RPMI7951 (cell line): ENCODE measurements at places on chromosomes 2 and 18. TPM values are rescaled to one million over a fixed set of nuclear protein-coding genes. Genes with fewer than 3 reads are reported as not detected.

RBKS gene
- total RNA-seq: 1.8 and 2.8 TPM in 2 replicates

OR6B3 gene
- total RNA-seq: not detected in 2 replicates

POTEE gene
- not detected in 2 replicates for total RNA-seq

PRSS56 gene
- not detected in 2 replicates for total RNA-seq

GPR148 gene
- total RNA-seq: not detected in 2 replicates

LBX2 gene
- total RNA-seq: 6.7 and 10.6 TPM in 2 replicates

VSNL1 gene
- total RNA-seq: not detected in 2 replicates

ST6GAL2 gene
- 28.6 and 34.7 TPM in 2 replicates for total RNA-seq

SLC23A3 gene
- 0.59 TPM in 1 of 2 replicates, not detected in the other for total RNA-seq

SCG2 gene
- total RNA-seq: 57.7 and 79.7 TPM in 2 replicates

CRYGC gene
- not detected in 2 replicates for total RNA-seq

UGT1A8 gene
- not detected in 2 replicates for total RNA-seq

CYRIA gene
- 0.12 and 0.20 TPM in 2 replicates for total RNA-seq

GCG gene
- total RNA-seq: 0.24 and 0.39 TPM in 2 replicates

ARHGEF4 gene
- total RNA-seq: 2.2 and 2.5 TPM in 2 replicates

GRCh38 chr2:60370814-60371213 is 182.6 kb downstream of the BCL11A start:
- no peak for DNase-seq

- DNase-seq: no peak
These were observed 209.4 kb upstream of the RBBP8 start for GRCh38 chr18:22723773-22724172.

DNA sequence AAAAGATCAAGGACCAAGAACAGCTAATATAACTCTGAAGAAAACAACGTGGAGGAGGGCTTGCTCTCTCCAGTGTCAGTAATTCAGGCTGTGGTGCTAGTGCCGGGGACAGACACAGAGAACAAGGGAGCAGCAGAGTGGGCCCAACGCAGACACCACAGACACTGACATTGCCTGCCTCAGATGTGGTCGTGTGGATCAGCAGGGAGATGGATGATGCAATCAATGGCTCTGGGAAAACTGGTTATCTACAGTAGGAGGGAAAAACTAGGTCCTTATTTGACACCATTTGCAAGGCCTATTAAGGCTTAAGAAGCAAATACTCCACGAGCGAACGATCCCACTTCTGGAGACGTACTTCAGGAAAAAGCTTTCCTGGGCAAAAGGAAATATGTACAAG is 36.1 kb downstream of the HDLBP start:
- peak; percentile 18 for DNase-seq

GRCh38 chr2:136117391-136117841 is 533 bp downstream of the CXCR4 start:
- no peak for DNase-seq

- DNase-seq: peak; percentile 37
These were observed 44.9 kb downstream of the TMEM37 start for GRCh38 chr2:119476301-119477112.

- DNase-seq: no peak
These were observed 37.6 kb downstream of the IL1R2 start for GRCh38 chr2:102029405-102029804.

DNA sequence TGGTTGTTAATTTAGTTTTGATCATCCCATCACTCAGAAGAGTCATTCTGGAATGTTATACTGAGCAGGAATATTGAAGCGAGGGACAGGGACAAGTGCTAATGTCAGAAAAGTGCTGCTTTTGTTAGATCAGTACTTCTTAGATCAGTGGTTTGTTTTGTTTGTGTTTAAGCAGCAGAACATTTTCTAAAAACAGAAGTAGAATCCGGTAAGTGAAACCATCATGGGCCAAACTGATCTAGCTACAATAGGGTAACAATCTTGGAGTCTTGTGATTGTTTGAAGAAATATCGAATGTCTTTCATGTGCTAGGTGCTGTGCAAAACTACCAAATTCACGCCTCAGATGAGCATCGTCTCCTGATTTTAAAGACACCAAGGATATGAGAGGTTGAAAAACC is 45.1 kb upstream of the SEC11C start:
- DNase-seq: no peak

GRCh38 chr2:11695576-11695975 is 25.6 kb upstream of the NTSR2 start:
- DNase-seq: no peak

- no peak for DNase-seq
These were observed 28.0 kb downstream of the PLB1 start for GRCh38 chr2:28523902-28524301.

DNA sequence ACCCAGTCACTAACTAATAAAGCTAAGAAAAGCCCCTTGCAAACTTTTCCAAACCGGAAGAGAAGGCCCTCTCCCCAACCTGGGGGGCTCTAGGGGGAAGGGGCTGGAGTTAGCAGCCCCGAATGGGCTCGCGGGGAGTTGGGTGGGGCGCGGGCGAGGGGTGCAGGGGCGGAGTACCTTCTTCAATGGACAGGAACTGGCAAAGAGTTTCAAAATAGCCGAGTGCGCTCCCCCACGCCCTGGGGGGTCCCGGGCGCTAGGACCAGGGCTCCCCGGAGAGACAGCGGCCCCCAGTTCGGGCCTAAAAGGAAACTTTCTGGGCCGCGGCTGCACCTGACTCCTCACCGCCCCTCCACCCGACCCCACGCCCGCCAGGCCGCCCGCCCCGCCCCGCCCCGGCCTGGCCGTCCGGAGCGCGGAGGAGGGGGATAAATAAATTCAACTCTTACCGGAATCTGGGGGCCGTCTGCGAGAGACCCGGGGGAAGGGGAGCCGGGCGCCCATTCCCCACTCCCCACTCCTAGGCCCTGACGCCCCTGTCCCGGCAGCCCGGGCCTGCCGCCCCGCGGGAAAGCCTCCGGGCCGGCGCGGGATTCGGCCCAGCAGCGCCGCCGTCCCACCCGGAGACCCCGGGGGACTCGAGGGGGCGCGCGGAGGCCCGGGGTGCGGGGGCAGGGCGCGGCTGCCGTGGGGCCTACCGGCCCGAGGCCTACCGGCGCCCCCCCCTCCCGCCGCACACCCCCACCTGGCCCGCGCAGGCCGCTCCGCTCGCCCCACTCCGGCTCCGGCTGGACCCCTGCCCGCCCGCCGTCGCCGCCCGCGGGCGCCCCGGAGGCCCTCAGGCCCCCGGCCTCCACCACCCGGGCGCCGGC is 868 bp downstream of the INO80D start:
- peak; percentile 31 for DNase-seq

DNA sequence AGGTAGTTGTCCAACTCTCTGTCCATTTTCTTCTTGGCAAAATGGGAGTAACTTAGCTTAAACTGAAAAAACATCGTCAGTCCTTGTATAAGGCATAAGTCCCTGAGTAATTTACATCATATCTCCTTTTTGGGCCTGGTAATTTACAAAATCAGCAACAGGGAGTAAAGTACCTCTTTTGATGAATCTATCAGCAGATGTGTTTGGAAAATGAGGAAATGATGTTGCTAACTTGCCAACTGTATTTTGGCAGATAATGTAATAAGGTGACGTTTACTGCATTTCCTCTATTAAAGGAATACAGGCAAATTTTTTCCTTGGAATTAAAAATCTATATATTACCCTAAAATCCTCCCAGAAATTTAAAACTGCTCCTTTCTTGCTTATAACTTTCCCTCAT is 29.2 kb downstream of the ANKRD44 start:
- DNase-seq: no peak

DNA sequence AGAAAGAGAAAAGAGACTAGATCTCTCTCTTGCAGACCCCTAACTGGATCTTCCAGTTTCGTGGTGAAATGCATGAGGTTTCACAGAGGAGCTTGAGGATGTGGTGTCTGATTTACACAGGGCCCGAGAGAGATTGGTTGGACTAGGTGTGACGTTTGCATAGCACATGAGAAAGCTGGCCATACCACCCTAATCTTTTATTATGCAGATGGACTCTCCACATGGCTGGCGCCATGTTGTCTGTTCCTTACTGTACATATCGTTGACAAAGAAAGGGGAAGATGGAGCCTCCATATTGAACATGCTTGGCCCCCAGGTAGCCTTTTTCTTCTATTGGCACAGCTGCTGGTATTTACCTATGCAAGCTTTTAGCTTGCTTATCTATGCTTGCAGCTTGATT is 27.5 kb upstream of the PGAP1 start:
- DNase-seq: no peak

GRCh38 chr2:217206907-217207698 is 347.2 kb upstream of the TNP1 start:
- no peak for DNase-seq

- DNase-seq: peak; percentile 8
These were observed 32.8 kb downstream of the MAIP1 start for GRCh38 chr2:199988151-199988550.

DNA sequence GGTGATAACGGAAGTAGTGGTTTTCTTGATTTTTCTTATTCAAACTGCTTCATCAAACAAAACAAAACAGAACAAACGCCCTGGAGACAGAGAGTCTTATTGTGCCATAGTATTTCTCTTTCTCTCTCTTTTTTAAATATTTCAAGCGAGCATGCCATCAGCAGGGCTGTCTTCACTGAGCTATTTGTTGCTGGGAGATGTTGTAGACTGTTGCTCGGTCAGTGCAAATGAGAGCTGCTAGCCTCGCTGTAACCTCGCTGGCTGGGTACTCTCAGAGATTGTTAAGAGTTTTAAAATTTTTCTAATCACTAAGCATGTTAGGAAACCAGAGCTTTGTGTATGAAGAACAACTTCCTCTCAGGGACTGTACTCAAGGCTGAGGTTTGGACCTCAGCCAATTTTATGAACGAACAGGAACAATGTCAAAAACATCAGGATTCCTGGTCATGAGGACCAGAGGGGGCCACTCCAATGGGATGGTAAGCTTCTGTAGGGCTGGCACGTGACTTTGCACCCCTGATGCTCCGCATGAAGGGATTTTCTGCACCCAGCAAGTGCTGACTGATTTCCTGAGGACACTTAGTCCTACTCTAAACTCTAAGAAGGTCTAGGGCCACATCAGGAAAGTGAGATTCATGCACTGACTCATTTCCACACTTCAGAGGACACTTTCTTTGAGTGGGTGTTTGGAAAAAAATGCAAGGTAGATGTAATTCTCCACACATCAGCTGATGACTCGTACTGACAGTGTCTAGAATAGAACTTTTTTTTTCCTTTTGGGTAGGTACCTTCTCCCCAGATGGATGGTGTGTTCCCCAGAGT is 59.8 kb upstream of the IL1R1 start:
- DNase-seq: peak; percentile 84

DNA sequence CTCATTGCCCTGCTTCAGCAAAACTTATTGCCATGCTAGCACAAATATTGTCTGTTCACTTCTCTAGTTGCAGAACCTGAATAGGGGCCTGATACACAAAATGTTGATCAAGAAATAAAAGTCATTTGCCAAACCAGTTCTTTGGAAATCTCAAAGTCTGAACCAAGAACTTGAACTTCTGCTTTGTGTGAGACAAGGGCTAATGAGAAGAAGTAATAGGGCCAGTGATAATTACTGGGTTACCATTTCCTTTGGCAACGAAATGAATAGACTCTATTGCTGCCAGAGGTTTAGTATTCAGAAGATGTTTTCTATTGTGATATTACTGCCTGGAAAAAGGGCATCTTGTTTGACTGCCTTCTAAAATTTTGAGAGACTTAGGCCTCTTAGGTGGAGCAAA is 35.0 kb downstream of the TMEFF2 start:
- no peak for DNase-seq

- DNase-seq: peak; percentile 63
These were observed 158.1 kb upstream of the SLC39A10 start for GRCh38 chr2:195498839-195499490.

GRCh38 chr18:5909125-5909524 is 13.8 kb upstream of the TMEM200C start:
- DNase-seq: no peak

DNA sequence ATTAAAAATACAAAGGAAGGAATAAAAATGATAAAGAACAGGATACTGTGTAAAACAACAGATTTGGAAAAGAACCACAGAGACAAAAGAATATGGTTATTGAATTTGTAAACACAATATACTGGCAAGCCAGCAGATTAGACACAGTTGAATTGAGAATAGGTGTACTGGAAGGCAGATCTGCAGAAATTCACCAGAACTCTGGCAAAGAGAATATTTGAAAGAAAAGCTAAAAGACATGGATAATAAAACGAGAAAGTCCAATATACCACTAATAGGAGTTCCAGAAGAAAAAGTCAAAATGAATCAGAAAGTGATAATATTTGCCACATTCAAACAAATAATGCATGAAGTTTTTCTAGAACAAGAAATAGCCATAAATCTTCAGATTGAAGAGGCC is 11.9 kb upstream of the NEURL3 start:
- DNase-seq: no peak

GRCh38 chr2:161042990-161043625 is 117.1 kb upstream of the TANK start:
- DNase-seq: no peak

GRCh38 chr2:61044636-61045035 is 21.0 kb upstream of the SANBR start:
- DNase-seq: no peak

DNA sequence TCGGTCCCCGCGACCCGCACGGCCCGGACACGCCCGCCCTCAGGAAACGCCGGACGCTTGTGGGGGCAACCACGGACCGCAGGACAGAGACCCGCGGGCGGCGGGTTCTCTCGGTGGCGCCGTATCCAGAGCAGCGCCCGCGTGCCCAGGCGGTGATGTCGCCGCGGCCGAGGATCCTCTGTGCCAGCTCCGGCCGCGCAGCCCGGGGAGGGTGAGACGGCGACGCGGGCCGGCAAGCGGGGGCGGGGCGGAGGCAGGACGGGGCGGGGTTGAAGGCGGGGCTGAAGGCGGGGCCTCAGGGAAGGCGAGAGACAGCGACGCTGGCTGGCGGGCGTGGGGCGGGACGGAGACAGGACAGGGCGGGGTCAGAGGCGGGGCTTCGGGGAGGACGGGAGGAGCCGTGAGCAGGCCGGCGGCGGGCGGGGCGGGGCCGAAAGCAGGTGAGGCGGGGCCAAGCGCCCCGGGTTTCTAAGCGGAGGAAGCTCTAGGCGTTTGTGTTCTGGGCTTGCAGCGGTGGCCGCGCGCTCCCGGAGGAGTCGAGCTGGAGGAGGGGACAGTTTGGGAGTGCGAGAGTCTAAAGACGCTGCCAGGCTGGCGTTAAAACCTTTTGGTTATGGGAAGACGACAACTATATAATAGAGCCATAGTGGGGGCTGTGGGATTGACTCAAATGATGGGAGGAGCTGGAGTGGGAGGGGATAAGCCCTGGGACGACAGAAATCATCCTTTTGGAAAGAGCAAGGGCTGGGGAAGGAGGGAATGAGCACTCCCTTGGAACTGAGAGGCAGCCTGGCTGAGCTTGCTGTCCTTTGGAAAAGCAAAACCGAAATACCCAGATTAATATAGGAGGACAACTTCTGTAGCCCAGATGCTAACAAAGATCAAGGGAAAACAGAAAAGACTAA is at the start of gene DSEL:
Gene DSEL, minus strand, starts transcription at position 182 of the 905 bp plus-strand sequence. CDS start 2,112 bp downstream, outside the sequence.
- peak; percentile 83 for DNase-seq

GRCh38 chr2:134145519-134145918 is 108.4 kb upstream of the MGAT5 start:
- no peak for DNase-seq
